ENCODE measurements at places on chromosomes 4 and X.

GRCh38 chrX:78199851-78200250 is 60.4 kb upstream of the TAF9B start:
- peak; percentile 0 for DNase-seq

- DNase-seq = peak; percentile 96
These were observed 64.0 kb upstream of the ACSL1 start for GRCh38 chr4:184889666-184890335.

GRCh38 chr4:158775091-158775651 is 6.3 kb downstream of the FNIP2 start:
- DNase-seq = peak; percentile 53

- DNase-seq = peak; percentile 77
These were observed 6.0 kb downstream of the EREG start for GRCh38 chr4:74370912-74371311.

GRCh38 chr4:107575243-107575642 is 144.8 kb downstream of the PAPSS1 start:
- no peak for DNase-seq

DNA sequence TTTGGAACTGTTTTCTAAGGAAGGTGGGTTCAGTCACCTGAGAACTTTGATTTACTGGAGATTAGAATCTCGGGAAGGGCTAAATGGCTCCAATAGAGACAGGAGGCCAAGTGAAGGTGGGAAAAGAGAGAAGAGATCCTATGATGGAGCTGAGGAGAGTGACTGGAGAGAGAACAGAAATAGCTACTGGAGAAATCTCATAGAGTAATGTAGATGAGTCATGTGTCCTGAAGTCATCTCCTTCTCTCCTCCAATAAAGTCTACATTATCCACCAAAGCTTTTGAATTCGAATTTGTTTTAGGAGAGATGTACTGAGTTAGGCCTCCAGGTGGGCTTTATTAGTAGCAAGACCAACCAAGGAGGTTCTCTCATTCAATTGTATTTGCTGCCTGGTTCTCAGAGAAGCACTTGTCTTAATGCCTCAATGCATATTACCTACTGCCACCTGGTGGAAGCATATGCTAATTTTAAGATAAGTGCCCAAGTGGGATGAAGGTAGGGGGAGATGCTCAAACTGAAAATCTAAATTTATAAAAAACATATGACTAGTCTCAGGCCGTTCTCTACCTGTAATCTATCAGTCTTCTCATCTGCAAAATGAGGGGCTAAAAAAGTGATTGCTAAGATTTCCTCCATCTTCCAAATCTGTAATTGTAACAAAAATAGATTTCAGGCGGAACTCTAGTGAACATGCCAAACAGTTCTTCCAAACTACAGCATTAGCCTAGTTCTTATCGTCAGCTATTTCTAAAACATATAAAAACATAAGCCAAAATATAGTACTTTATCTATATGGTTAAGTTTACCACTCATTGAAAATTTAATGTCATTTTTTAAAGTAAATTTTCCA is 24.4 kb downstream of the TXK start:
- DNase-seq = peak; percentile 23

GRCh38 chr4:38860788-38861424 is 4.3 kb upstream of the TLR6 start:
- peak; percentile 83 for DNase-seq

GRCh38 chr4:137393044-137393443 is 139.2 kb downstream of the PCDH18 start:
- DNase-seq = no peak

DNA sequence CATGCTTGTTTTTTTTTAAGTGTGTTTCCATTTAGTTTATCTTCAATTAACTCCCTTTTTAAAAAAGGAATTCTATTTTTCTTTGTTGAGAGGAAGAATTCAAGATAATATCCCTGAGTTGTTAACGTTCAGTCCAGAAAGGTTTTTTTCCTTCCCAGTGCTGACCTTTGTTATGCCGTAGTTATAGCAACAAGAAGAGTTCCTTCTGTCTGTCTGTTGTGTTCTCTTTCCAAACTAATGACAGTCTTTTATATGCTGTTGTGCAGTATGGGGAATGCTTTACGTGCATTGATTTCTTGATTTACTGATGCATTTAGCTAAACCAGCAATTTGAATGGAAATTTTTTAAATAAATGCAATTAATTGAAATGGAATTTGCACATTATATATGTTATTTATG is 6.6 kb upstream of the CXXC4 start:
- no peak for DNase-seq

- no peak for DNase-seq
These were observed 721 bp upstream of the MAOA start for GRCh38 chrX:43655151-43656004.

DNA sequence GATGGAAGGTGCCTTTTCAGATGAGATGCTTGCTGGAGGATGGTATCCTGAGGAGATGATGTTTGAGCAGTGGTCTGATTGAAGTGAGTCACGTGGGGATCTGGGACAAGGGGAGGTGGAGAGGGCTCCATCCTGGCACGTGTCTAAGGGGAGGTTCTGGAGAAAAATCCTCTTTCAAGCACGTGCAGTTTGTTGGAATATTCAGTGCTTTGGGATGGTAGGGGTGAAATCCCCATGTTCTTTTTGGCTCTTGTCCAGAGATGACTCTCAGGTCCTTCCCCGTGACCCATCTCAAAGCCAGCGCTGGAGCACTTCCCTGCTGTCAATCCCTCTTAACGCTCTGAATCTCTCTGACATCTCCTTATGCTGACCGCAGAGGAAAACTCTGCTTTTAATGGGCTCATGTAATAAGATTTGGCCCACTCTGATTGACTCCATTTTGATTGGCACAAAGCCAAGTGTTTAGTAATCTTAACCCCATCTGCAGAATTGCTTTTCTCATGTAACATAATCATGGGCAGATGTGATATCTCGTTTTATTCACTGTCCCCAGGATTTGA is 10.8 kb upstream of the KLKB1 start:
- no peak for DNase-seq

DNA sequence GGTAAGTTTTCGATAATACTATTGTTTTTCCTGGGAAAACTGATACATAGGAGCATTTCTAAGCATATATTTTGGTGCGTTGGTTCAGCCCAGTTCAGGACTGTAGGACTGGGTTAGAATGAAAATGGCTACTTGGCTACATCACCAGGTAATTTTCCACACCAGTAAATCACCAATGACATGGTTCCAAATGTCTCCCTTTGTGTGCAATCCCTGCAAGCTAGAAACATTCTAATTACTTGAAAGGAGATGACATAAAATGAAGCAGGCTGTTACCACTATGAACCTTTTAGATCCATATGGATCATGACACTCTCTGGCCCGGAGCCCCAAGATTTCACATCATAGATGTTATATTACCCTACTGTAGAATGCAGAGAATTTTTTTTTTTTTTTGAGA is 577.4 kb upstream of the FTHL17 start:
- DNase-seq = no peak

DNA sequence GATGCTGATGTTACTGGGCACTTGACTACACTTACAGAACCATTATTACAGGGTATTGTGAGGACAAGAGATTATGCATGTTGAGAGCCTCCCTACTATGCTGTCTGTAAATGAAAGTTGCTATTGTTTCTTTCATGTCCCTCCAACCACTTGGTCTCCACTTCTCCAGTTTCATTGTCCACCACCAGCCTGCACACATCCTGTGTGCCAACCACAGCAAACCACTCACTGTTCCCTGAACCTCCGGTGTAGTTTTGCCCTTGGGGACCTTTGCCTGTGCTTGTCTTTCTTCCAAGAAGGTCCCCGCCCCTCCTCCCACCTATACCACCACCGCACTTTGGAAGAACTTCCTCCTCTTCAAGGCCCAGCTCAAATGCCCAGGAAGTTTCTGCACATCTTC is 43.1 kb upstream of the AFF2 start:
- peak; percentile 14 for DNase-seq

DNA sequence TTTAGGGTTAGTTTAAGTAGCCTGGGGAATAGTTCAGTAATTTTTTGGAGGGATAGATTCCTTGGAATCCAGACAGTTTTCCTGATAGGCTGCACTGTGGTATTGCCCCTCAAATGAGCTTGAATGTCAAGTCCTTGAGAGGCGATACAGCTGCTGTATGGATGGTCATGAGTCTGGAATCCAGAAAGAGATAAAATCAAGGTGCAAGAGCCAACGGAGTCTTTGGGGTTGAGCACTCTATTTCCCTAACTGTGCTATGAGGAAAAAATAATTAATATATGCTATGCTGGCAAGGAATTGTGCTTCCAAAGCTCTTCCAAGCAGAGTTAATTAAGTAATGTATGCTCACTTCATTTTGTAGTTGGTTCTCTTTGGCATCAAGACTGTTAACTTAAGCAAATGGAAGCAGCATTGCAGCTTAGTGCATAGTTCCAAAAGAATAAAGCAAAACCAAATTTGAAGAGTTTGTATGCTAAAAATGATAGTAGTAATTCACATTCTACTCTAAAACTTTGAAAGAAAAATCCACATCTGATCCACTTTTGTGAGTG is 48.8 kb downstream of the LIMCH1 start:
- no peak for DNase-seq

GRCh38 chr4:39045827-39046221 is 13.6 kb upstream of the TMEM156 start:
- DNase-seq = peak; percentile 32

DNA sequence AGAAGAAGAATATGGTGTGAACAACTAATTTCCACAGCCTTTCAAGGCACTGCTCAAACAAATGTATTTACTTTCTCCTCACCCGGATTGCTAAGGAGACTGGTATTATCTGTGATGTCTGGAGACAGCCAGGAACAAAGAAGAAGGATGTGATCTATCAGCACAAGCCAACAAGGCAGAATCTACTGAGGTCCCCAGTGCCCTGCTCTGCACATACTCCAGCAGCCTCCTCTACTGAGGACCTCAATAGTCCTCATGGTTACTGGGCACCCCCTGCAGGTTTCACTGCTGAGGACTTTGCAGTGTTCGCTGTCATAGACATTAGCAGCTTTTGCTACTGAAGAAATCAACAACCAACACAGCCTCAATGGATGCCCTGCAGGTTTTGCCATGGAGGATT is 930.1 kb downstream of the ADGRL3 start:
- DNase-seq = no peak

DNA sequence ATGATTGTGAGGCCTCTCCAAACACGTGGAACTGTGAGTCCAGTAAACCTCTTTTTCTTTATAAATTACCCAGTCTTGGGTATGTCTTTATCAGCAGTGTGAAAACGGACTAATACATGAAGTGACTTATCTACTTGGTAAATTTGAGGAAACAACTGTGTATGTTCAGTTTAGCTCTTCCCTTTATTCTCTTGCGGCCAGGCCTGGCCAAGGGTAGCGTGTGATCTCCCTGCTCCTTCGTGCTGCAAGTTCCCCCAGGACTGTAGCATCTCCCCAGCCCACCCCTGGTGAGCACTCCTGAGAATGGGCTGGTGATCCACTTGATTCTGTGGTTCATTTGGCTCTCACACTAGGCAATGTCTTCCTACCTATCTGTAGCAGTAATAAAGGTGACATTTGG is 53.2 kb upstream of the CHRNA9 start:
- no peak for DNase-seq

GRCh38 chr4:25019501-25019900 is 11.2 kb downstream of the LGI2 start:
- DNase-seq = no peak

DNA sequence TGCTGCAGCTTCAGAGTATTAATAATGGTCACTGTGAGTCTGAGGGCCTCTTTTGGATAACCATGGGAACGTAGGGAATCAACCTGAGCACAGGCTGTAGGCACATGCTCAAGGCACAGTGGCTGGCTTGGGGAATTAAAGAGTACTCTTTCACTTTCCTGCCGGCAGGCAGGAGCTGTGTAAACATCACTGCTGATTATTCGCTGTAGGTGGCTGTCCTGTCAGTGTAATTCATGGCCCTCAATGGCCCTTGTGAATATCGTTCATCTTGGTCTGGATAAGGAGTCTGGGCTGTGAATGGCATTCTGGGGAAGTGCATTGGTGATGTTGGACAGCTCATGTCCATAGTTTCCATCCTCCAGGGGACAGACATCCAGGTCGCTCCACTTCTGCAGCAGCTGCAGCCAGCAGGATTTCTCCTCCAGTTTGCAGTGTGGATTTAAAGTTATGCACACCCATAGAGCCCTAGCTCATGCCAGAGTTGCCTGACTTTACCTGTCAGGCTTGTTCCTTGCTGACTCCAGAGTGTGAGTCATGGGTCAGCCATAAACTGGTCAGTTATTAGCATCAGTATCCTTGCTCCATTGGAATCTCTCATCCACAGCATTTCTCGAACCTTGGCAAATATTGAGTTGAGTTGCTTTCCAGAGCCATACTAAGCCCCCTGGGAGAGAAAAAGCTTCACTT is 43.0 kb downstream of the C4orf33 start:
- DNase-seq = no peak

DNA sequence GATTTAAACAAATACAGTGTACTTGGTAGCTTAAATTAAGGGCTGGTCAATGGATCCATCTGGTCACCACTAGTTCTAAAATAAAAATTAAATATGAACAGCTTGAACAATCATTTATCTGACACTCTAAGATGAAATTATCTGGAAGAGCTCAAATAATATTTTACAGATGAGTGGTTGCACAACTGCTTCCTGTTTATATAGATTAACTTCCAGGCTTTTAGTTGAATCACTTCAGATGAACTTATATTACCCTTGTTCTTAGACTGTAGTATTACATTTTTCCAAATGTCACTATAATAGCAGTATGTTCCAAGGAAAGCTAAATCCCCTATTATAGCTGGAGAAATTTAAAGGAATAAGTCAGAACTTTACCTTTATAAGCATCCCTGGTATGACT is 92.4 kb upstream of the SMIM10 start:
- DNase-seq = no peak

GRCh38 chr4:65880594-65880993 is 210.3 kb upstream of the EPHA5 start:
- DNase-seq = no peak

DNA sequence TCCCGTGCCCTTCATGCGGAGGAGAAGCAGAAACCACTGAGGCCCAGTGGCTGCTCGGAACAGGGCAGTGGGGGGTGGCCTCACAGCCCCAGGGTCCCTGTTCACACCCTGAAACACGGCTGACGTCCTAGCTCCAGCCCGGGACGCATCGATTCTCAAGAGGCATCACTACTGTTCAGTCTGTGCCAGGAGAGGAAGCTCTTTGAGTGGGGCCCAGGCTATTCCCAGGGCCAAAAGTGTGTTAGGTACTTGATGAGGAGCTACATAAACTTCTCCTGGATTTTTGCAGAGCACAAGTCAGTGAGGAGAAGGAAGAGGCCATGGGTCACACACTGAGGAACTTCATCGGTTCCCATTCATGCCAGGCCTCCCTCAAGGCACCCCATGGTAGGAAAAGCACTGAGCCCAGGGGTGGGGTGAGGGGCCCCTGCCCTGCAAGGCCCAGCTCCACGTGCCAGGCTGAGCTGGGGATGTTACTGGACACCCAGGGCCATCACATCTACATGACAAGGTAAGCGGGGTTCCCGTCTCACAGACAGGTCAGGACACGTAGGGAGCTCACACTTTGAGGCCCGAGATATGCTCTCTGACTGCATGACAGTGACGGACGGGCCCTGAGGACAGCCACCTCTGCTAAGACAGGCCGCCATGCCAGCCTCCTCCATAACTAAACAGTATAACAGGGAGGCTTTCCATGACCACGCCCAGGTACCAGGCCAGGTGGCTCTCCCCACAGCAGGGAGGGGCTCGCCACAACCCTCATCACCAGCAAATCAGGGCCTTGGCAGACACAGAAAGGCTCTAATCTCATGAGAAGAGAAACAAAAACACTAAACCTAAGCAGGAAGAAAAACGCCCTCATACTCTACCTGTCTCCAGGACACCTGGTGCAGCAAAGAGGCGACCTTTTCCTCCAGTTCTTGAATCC is 12.4 kb downstream of the TNIP2 start:
- DNase-seq = no peak
